Smooth muscle cell of the pulmonary artery (primary cell): ENCODE measurements at places on chromosomes 3 and 15. TPM values are rescaled to one million over a fixed set of nuclear protein-coding genes. Genes with fewer than 3 reads are reported as not detected.

Gene TMC3
- total RNA-seq = 0.13 and 0.20 TPM in 2 replicates

Gene GCHFR
- total RNA-seq = 0.85 and 1.5 TPM in 2 replicates

Gene CYP1A1
- total RNA-seq = 0.40 and 1.2 TPM in 2 replicates

Gene CPLX3
- total RNA-seq = not detected in 2 replicates

Gene MB21D2
- 3.7 and 5.1 TPM in 2 replicates for total RNA-seq

Gene AGBL1
- not detected in 2 replicates for total RNA-seq

Gene SNTN
- not detected in 2 replicates for total RNA-seq

Gene FBXO40
- not detected in 2 replicates for total RNA-seq

Gene MYH15
- total RNA-seq = 0.33 and 2.3 TPM in 2 replicates

Gene GHRL
- total RNA-seq = not detected in 2 replicates

Gene IL5RA
- total RNA-seq = not detected in 2 replicates

Gene SELENOS
- total RNA-seq = 60.5 and 67.3 TPM in 2 replicates

Gene AHSG
- total RNA-seq = not detected in 2 replicates
